A172 (cell line): ENCODE measurements at places on chromosomes 3 and 15.
A peak's percentile ranks its signal among the peaks of the same experiment; 100 is the strongest.

DNA sequence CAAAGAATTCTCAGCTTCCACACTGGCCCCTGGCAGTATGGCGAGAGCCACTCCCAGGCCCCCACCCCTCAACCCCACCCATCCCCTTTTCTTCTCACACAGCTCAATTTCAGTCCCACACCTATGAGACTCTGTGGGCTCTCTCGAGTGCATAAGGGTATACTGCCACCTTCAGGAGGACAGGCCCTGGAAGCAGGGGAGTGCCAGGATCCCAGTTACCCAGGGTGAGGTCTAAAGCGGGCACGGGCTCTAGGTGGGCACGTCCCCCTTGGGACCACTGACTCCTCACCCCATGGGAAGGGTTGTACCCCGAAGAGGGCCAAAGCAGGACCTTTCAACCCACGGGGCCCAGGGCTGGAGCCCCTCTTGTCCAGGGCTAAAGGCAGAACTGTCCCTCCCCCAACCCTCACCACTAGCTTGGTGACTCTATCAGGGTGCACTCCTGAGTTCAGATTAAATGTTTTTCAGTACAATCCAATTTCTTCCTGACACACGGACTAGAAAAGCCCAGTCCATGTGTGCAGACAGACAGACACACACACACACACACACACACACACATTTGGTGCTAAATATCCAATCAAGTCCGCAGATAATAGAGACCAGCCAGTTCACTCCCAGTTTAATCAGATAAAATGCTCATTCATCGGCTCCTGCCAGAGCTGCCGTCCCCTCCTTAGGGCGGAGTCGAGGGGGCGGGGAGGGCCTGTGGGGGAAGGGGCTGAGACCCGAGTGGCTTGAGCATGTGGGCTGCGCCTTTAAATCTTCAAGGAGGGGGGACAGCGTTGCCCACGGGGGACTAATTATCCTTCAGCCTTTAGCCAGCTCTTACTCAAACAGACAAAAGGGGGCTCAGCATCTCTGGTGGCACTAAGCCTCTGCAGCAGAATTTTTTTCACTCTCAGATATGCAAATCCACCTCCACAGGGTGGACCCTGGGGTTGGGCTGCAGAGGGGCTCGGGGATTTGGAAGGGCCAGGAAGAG is 59.3 kb downstream of the CYP11A1 start:
- DNase-seq: peak; percentile 70

DNA sequence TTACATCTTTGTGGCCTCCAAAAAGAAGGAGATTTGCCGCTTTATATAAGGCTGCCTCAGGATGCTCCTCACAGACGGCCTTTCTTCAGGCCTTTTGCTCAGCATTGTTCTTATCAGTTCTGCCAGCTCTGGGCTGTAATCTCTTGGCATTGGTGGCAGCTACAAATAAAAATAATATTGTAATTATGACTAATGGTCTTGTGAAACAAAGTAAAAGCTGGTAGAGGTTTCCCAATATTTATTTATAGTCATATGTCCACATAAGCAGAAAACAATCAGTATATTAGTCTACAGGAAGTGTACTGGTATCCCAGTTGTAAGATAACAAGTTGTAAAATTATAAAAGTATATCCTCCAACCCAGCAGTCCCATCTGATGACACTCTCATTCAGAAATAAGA is 7.3 kb downstream of the NEK4 start:
- DNase-seq: no peak

DNA sequence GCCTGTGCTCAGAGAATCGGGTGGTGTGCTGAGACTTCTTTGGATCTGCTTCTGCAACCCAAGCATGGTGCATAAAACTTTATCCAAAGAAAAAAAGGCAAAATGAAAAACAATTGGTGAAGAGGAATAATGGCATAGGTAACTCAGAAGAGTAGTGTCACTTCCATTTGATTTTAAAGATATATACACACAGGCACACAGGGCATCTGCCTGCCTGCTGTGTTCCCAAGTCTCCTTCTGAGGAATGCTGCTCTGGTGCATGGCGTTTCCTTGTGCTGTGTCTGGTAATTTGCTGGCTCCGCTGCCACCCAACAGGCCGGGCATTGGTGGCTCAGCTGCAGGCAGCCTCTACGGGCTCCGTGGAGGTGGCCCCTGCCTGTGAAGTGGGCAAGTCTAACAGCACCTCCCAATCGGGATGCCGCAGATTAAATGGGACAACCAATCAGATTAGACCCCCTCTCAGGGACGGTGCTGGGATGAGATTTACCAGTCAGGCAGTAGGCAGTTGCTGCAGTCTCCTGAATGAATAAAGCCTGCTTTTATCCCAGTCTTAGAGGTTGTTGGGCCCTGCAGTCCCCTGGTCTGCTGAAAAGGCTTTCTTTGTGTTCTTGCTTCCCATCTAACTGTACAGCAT is 253.7 kb upstream of the RASGRP1 start:
- DNase-seq: no peak

GRCh38 chr15:82569834-82570233 is 29.6 kb upstream of the RPS17 start:
- DNase-seq: no peak

GRCh38 chr3:167304077-167304476 is 76.0 kb downstream of the ZBBX start:
- DNase-seq: peak; percentile 26

DNA sequence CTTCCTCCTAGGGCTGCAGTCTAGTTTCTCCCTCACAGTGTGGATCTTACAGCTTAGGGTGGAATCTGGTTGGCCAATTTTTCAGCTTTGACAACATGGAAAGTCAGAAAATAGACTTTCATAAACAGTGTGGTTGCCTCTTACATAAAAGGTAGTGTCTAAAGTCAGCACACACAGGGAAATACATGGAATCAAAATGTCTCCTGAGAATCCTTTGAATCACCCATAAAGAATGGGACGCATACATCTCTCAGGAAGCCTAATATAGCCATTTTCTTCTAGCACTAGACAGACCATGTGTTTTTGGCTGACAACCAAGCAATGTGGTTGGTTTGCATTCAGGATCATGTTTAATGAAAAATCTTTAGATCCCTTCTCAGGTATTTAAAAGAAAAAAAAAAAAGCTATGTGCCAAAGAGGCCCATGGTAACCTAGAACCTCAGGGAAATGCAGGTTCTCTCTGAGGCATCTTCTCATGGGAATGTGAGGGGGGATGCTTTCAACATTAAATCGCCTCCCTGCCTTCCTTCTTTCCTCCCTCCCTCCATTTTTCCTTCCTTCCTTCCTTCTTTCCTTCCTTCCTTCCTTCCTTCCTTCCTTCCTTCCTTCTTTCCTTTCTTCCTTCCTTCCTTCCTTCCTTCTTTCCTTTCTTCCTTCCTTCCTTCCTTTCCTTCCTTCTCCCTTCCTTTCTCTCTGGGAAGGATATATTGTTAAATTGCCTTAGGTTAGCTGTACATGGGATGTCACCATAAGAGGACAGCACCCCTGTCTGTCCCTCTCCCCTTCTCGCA is 34.3 kb upstream of the ZBTB38 start:
- no peak for DNase-seq

DNA sequence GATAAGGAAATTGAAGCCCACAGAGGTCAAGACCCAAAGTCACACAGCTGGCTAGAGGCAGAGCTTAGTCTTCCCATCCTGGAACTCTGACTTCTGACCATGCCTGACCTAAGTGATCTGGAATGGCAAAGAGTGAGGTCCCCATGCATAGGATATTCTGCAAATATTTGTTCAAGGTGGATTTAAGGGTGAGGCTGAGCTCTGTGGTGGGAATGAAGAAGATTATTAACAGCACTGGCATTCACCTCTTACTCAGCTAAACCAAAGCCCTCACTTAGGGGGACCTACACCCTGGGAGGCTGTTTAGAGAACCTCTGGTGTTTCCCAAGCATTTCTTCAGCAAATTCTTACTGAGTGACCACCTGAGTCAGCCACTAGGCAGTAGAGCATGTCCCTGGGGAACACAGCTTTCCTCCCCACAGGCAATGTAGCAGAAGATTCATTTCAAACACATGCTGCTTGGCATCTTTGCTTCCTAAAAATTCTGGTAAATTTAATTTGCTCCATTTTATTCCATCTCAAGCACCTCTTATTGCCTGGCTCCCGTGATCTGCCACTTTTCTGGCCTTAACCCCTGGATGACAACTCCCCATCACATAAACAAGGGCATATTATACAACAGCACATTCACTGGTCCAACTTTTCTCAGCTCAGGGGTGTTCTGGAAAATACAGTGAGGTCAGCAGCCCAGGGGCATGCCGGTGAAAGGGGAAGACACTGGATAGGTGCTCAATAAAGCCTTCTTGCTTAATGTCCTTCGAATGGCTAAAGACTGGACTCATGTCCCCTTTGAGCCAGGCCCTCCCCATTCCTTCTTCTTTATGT is 176.0 kb downstream of the ABHD5 start:
- DNase-seq: peak; percentile 35

- DNase-seq: no peak
Measured at GRCh38 chr15:63227689-63228088, 38.3 kb downstream of the RAB8B start.

DNA sequence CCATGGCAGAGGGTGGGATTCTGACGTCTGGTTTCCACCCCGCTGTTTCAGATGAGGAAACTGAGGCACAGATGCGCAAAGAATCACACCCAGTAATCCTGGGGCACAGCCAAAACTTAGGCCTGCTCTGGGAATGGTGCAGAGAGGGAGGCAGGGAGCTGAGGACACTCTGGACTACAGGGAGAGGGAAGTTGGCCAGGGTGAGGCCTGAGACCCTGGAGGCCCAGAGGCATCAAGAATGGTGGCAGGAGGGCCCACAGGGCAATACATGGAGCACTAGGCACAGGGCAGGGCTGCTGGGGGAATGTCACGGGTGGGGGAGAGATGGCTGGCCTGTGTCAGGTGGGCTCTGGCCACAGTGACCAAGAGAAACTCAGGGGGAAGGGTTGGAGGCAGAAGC is 63.6 kb downstream of the TLE3 start:
- no peak for DNase-seq

GRCh38 chr15:50017522-50017921 is 101.5 kb downstream of the ATP8B4 start:
- no peak for DNase-seq

DNA sequence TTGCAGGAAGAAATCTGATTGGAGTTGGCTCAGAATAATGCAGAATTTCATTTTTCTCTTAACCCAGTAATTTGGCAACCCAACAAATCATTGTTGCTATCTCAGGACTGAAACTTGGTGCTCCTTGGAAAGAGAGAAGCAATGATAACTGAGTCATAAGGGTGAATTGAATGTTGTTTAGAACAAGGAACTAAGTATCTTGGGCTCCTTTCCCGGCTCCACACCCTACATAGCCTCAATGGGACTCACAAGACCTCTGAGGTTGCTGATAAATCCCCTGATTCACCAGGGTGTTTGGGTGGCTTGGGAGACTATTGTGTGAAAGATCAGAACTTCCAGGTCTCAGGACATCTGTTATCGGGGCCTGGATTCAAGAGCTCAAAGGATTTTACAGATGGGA is 7.8 kb upstream of the RAB8B start:
- DNase-seq: no peak

DNA sequence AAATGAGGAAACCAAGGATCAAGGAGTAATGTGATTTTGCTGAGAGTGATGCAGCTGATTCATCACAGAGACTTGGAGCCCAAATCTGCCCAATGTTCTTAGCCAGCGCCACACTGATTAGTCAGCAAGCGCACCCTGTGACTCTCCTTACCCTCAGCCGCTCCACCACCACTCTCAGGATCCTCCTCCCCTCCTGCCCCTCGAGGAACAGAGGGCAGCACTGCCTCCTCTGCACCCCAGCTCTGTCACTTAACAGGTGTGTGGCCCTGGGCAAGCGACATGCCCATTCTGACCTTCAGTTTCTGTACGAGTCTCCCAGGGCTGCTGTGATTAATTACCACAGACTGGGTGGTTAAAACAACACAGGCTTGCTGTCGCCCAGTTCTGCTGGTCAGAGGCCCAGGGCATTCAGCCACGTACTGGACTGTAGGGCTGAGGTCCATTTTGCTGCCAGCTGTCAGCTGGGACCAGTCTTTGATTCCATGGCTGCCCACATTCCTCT is 36.1 kb upstream of the HRH1 start:
- DNase-seq: peak; percentile 80

DNA sequence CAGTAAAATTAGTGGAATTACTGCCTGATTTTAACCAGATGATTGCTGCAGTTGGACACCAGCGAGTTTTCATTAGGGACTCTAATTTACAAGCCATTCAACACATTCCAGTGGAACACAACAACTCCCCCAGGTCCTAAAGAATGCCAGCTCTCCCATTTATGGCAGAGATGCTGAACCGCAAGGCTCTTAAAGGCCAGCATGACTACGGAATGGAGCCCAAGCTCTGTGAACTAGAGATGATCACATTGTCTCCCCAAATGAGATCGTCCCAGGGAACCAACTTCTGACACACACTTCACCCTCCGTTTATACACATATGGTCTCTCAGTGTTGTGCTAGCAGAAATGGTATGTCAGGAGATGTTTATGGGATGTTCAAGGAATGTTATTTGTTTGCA is 446.2 kb upstream of the NR2F2 start:
- DNase-seq: no peak

GRCh38 chr3:50525987-50526386 is 22.6 kb upstream of the CACNA2D2 start:
- DNase-seq: peak; percentile 71

DNA sequence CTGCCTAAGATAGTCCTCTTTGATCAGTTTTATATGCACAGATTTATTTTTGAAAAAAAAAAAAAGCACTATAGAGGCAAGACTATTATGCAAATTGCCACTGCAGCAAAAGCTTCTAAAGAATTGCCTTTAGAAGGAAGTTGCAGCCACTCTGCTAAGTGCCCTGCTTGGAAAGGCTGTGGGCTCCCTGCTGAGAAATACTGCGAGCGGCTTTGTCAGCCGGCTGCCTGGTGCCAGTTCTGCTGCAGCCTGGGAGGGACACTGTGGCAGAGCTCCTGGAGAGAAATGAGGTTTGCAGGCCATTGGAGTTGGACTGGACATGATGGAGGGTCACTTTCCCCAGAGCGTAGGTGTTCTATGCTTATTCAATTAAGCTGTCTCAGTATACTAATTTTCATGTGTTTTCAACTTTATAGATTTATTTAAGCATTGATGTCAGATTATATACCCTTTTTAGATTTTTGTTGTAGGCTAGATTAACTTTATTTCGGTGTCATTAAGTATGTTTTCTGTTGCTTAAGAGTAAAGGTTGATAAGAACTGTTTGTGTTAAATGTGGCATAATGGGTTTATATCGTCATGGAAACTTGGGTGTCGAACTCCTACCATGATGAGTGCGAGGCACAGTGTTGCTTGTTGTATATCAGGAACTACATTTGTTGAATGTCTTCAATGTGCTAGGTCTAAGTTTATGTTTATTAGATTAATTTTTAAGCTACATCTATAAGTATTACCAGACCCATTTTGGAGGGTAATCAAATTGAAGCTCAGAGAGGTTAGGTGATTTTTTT is 6.6 kb downstream of the MAP2K5 start:
- peak; percentile 56 for DNase-seq

DNA sequence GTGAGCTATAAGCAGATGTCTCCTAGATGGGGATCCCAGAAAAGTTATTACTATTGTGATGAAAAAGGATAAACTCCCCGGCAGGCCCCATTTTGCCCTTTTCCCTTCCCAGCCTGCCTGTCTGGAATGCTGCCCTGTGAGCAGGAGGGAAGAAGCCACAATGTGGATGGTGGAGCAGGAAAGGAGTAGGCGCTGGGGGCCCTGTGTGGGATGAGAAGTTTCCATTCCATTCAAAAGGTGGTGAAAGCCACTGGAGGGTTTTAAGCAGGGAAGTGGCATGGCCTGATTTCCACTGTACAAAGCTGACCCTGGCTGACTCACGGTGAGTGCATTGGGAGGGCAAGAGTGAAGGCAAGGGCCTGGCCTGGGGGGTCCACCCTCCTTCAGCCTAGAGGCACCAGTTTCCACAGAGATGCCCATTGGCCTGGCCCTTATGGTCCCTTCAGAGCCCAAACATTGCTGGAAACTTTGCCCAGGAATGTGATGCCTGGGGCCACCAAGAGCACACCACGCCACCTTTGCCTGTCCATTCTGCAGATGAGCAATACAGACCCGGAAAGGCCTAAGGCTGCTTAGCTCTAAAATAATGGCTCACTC is 206.9 kb downstream of the RPLP1 start:
- DNase-seq: no peak
